ENCODE measurements at places on chromosomes 7 and 10.

DNA sequence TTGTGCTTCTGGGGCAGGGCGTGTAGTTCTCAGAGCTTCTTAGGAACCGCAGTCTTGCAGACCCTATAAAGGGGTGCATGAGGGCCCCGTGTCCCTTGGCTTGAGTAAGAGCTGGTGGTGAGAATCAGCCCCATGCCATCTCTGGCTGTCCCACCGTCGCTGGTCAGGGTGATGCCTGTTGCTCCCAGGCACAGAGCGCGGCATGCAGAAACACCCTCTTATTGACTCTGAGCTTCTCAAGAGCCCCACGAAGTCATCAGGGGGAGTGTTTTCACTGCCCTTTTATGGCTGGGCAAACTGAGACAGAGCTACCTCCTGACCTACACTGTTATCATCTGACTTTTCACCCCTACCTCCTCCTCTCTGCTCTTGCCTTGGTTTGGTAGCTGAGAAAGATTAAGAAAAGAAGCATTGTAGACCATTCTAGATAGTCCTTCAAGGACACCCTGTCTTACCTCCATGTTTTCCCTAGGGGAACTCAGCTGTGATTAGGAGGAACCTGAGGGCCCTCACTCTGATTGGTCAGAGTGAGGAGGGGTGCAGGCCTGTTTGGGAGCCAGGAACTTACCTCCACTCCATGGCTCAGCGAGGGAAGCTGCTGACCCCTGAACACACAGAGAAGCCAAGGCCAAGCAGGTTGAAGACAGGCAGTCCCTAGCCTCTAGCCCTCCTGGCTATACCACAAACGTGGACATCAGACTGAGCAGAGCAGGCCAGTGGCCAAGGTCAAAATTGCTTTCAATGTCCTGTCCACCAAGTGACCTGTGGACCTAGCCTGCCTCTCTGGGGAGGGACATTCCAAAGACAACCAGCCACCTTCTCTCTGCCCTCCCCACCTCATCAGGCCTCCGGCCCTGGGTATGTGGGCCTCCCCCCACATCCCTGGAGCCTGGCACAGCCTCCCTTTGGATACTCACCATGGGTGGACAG is 17.6 kb downstream of the UNC5B start:
- DNase-seq, result no peak

DNA sequence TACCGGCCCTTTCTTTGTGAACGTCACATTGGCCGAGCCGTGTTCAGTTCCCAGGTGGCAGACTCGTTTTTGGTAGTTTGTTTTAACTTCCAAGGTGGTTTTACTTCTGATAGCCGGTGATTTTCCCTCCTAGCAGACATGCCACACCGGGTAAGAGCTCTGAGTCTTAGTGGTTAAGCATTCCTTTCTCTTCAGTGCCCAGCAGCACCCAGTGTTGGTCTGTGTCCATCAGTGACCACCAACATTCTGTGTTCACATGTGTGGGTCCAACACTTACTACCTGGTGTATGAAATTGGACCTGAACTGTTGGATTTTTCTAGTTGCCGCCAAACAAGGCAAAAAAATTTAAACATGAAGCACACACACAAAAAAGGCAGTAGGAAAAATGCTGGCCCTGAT is 9.9 kb upstream of the CSGALNACT2 start:
- no peak for DNase-seq

GRCh38 chr10:21721000-21721665 is 187.1 kb downstream of the MLLT10 start:
- no peak for DNase-seq

DNA sequence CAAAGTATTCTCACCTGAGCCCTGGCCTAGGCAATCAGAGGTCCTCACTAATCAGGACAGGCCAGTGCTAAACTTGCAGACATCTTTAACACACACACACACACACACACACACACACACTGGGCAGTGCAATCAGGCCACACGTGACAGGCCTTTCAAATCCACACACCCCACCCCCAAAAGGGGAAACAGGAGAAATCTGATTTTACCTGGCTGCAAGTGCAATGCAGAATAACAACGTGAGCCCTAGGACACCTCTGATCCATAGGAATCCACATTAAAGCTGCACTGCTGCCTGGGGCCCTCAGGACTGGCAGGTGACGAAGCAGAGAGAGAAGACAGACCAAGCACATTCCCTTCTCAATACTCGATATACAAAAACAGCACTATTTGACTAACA is 218.9 kb downstream of the FAM107B start:
- no peak for DNase-seq

DNA sequence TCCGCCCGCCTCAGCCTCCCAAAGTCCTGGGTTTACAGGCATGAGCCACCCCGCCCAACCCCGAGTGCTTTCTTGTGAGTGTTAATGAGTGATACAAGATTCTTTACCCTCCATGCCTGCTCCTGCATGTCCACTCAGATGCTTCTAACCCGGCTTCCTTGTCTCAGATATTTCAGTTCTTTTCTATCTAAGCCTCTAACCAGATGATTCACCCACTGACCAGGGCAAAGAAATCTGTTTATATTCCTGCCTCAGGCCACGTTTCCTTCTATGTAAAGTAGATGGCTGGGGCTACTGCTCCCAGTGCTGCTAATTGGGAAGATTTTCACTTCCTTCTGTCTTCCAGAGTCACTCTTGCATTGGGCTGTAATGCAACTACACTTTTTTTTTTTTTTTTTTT is 395.1 kb upstream of the ANKRD30A start:
- no peak for DNase-seq

DNA sequence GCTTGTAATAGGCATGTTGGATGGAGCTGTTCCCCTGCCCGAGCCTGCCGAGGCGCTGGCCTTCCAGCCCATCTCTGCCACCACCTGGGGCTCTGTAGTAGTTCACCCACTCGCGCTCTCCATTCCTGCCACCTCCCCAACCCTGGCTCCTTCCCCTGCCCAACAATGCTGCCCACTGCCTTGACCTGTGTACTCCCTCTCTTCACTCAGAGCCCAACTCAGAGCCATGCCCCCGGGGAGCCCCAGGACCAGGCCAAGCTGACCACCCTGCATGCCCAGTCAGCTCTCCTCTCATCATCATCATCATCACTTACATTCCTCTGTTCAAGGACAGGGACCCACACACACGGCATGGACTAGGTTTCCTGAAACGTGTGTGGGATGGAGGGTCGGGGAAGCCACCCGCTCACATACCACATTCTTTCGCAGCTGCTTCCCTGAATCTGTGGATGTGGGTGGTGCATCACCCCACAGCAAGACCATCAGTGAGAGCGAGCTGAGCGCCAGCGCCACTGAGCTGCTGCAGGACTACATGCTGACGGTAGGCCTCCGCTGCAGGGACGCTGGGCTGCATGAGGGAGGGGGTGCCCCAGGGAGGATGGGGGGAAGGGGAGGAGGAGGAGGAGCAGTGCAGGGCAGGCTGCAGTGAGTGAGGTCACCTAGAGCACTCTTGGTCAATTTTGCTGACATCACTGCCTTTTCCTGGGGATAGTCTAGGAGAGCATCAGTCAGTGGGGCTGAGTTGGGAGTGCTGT is 15.6 kb downstream of the NACAD start:
- no peak for DNase-seq

DNA sequence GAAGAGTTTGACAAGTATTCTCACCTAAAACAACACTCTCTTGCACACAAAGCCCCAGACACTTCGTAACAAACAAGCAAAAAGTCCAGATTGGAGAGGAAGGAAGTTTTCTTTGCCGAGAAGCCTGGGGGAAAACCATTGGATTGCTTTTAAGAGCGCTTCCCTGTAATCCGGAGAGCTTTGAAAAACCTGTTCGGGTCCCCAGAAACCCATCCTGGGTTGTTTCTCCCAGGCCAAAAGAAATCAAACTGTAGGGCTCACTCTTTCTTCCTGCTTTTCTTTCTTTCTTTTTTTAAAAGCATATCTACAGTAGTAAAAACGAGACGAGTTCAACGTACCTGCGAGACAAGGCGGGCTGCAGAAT is 655 bp downstream of the SP8 start:
- DNase-seq, result no peak

DNA sequence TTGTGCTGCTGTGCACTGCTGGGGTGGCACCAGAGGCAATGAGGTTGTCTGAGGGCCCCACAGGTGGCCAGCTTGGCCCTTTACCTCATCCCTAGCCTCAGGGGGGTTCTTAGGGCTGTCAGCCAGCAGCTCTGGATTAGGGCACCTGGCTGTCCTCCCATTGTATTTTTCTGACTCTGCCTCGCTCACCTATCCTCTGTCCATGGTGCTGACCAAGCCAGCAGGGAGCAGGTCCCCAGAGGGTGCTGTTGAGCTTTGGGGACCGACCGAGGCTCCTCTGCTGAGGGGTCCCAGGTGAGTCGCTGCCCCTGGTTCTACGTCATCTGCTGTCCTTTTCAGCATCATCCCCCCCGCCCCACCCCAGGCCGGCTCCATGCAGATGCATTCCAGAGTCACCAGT is 32.1 kb upstream of the ZNF735 start:
- DNase-seq, result no peak

DNA sequence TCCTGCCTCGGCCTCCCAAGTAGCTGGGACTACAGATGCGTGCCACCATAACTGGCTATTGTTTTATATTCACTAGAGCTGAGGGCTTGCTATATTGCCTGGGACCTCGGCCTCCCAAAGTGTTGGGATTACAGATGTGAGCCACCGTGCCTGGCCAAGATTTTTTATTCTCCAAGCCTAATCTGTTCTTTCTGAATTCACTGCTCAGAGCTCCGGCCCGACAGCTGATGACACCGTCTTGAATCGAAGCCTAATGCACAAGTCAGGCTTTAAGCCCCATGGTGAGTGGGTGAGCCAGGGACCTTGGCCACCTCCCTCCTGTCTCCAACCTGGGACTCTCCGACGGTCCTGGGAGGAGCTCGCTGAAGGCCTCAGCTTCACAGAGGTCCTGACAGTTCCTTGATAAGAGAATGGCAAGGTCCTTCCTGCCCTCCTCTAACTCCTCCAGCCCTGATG is 338.9 kb downstream of the WDR37 start:
- DNase-seq, result no peak

DNA sequence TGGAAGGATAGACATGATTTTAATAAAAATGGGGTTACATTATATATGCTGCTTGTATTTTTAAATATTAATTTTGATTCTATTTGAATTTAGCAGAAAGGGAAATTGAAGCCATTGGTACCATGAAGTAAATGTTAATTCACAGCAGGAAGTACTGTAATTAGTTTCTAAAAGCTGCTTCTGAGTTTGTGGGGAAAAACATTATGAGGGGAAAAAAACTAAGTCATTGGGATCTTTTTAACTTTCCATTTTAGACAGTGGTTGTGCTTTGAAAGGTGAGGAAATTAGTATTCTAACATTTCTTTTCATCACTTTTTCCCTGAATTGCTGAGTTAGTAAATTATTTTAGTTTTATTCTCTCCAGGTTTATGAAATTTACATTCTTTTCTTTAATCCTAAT is 41.0 kb downstream of the LCOR start:
- no peak for DNase-seq

- DNase-seq, result no peak
Measured at GRCh38 chr10:131803860-131804425, 96.9 kb upstream of the PPP2R2D start.

DNA sequence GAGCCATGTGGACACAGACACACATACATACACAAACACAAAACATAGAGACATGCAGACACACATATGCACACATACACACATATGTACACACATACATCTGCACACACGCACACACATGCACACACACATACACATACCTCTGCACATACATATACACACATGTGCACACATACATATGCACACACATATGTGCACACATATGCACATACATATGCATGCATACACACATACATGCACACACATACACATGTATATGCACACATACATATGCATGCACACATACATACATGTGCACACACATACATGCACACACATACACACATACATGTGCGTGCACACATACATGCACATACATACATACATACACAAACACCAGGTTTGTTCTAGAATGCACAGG is 236.3 kb upstream of the FOXK1 start:
- no peak for DNase-seq
